Dermis microvascular lymphatic vessel endothelial cell (primary cell): ENCODE measurements at places on chromosomes 1 and 21. TPM values are rescaled to one million over a fixed set of nuclear protein-coding genes. Genes with fewer than 3 reads are reported as not detected.

GRCh38 chr1:58982259-58982998 is 198.6 kb upstream of the JUN start:
- peak; percentile 42 for DNase-seq

DNA sequence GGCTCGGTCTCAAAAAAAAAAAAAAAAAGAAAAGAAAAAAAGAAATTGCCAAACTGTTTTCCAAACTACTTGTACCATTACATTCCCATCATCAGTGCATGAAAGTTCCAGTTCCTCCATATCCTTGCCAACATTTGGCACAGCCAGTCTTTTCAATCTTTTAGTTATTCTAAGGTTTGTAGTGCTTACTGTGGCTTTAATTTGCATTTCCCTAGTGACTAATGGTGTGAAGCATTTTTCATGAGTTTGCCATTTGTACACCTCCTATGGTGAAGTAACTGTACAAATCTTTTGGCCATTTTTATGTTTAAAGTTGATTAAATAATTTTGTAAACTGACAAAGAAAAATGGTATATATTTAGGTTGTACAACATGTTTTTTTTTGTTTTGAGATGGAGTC is 70.7 kb downstream of the DEGS1 start:
- DNase-seq = no peak

GRCh38 chr1:226942392-226942791 is 2.3 kb downstream of the COQ8A start:
- no peak for DNase-seq

- DNase-seq = no peak
These were observed 140.6 kb upstream of the HMGB4 start for GRCh38 chr1:33723251-33723650.

The CPTP gene
- 10.8 and 22.3 TPM in 2 replicates for total RNA-seq

The PPT1 gene
- 54.9 and 65.6 TPM in 2 replicates for total RNA-seq

The AIRE gene
- total RNA-seq = not detected in 2 replicates
